ENCODE measurements at places on chromosomes 11 and 22.

DNA sequence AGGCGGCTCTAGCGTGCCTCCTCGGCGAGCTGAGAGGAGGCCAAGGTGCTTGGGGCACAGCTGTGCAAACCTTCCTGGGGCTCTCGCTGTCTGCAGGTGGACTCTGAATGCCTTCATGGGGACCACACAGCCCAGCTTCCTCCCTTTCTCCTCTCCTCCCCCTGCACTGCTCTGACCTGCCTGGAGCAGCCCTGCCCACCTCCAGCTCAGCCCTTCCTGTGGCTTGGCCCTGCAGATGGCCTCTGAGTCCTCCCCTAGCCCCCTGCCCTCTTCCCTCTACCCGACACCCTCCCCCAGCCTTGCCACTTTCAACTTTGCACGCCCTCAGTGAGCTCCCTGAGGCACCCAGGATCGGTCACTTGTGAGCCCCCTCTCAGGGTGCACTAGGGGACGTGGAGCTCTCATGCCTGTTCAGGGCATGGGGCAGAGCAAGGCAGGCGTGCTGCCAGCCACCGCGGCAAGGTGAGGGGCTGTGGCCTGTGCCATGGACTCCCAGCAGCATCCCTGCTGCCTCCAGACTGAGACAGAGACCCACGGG lies 31.4 kb downstream of the PPM1F start:
- no peak for DNase-seq

GRCh38 chr11:127003260-127003981 lies 2.9 kb upstream of the KIRREL3 start:
- DNase-seq = peak; percentile 71

- DNase-seq = no peak
Observed at GRCh38 chr22:20389288-20389687, 4.7 kb upstream of the ZNF74 start.

GRCh38 chr22:35556666-35557065 lies 16.0 kb downstream of the RASD2 start:
- DNase-seq = peak; percentile 25

DNA sequence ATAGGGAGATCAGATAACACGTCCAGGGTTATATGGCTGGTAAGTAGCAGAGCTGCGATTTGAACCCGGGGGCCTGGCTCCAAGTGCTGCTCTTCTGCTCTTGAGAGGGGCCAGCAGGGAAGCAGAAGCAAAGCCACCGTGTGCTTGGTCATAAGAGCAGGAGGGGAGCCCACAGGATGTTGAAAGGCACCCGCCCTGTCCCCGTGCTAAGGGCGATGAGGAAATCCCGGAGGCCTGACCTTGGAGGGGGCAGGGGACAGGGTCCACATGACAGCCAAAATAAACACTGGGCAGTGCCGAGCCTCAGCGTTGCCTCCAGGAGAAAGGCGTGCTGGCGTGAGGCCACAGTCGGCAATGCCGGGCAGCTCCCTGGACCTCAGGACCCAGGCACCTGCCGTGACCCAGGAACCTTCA lies 28.8 kb downstream of the TOM1 start:
- DNase-seq = no peak

- DNase-seq = no peak
Observed at GRCh38 chr11:115081972-115082371, 403.6 kb downstream of the NXPE2 start.

GRCh38 chr22:27454807-27455450 lies 346.6 kb downstream of the MN1 start:
- peak; percentile 70 for DNase-seq

DNA sequence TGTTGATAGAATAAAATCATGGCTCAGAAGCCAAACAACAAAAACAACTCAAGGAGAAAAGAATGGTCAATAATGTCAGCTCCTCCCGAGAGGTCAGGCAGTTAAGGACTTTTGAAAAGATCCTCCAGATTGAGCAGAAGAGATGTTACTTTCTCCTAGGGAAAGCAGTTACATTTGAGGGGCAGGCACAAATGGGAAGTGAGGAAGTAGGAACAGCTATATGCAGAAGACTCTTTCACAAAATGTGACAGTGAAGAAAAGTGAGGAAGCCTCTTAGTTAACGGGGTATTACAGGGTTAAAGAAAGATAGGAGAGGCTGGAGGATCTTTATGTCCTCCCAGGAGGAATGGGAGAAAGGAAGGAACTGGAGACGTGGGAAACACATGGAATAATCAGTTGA lies 3.4 kb downstream of the DCHS1 start:
- no peak for DNase-seq

DNA sequence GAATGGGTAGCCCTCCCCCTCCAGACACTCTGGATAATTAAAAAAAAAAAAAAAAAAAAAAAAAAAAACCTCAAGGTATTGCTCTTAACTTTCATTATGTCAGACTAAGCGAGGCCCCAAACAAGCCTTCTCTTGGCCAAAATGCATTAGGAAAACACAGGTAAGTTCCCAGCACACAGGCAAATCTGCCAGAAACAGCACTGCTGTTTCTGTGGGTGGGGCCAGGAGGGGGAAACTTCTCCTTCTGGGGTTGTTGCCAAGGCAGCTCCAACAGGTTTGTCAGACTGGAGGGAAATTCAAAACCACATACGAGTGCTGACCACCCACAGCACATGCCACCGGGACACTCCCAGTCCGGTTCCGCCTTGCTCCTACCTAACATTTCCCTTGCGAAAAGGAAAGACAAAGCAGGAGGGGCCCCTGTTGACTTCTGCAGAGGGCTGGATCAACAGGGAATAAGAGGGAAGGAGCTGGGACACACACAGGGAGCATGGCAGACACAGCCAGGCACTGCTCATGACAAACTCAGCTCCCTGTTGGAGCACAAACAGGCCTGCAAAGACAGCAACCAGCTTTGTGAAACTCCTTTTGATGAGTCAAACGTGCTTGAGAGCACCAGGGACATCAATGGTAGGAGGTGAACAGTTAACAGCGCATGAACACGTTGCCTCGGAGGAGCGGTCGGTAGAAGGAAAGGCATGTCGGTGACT lies 55.0 kb downstream of the MYH9 start:
- peak; percentile 84 for DNase-seq

- peak; percentile 82 for DNase-seq
Observed at GRCh38 chr11:102986815-102987214, 31.3 kb upstream of the MMP13 start.

DNA sequence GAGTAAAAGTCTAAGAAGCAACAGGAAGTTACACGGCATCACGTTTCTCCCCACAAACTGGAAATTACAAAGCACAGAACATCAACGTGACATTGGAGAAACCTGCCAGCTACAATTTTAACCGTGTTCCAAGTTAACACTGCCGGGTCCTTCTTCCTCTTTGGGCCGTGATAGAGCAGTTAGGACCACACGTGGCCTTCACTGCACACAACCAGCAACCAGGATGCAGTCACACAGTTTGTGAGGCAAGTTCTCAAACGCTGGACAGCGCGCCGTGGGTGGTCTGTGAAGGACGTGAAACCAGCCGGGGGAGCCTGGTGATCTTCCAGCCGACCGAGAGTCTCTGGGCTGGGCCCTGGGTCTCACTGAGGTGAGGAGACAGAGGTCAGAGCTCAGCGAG lies 14.6 kb downstream of the C11orf21 start:
- no peak for DNase-seq

DNA sequence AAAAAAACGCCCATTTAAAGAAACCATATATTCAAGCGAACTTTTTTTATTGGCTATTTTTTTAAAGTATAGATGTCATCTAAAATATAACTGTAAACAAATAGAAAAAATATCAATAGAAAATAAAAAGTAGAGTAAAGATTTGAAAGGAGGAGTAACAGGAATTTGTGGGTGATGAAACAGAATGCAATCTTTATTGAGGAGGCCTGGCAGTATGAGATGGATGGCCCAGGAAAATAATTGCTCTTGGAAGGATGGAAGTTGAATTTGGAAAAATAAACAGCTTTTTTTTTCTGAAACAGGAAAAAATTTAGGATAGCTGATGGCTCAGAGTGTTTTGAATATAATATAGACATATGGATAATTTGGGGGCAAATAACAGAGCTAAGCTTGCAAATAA lies 219.0 kb downstream of the CASP12 start:
- no peak for DNase-seq

GRCh38 chr22:17007852-17008731 lies at the start of gene GAB4:
GAB4 (minus strand) TSS chr22:17008222; CDS start chr22:17008114, 108 bp downstream.
- DNase-seq = no peak

DNA sequence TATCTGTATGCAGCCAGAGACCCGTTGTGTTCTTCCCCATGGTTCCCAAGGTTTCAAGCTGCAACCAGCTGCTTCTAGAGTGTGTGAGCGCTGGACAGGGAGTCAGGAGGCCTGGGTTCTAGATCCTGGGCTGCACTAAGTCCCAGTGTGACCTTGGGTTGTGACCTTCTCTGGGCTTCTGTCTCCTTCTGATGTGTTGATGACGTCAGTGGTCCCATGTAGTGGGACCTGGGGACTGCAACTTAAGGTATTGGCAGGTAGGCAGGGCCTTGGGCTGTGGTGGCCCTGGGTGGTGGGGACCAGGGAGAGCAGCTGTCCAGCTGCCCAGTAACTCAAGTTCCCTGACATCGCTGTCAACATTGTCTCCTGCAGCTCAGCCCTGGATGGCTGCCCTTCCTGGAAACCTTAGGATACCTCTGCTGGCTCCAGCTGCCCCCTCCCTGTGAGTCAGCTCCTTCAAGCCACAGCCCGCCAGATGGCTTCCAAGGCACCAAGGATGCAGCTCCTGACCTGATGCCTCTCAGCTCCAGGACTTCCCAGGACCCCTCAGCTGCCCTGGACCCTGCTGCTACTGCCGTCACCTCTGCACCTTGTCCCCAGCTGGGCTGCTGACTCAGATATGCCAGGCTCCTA lies 1.3 kb upstream of the PVALB start:
- no peak for DNase-seq

- DNase-seq = no peak
Observed at GRCh38 chr22:40544758-40545157, 91.8 kb downstream of the MRTFA start.

- DNase-seq = no peak
Observed at GRCh38 chr11:101008961-101009689, 120.5 kb downstream of the PGR start.

DNA sequence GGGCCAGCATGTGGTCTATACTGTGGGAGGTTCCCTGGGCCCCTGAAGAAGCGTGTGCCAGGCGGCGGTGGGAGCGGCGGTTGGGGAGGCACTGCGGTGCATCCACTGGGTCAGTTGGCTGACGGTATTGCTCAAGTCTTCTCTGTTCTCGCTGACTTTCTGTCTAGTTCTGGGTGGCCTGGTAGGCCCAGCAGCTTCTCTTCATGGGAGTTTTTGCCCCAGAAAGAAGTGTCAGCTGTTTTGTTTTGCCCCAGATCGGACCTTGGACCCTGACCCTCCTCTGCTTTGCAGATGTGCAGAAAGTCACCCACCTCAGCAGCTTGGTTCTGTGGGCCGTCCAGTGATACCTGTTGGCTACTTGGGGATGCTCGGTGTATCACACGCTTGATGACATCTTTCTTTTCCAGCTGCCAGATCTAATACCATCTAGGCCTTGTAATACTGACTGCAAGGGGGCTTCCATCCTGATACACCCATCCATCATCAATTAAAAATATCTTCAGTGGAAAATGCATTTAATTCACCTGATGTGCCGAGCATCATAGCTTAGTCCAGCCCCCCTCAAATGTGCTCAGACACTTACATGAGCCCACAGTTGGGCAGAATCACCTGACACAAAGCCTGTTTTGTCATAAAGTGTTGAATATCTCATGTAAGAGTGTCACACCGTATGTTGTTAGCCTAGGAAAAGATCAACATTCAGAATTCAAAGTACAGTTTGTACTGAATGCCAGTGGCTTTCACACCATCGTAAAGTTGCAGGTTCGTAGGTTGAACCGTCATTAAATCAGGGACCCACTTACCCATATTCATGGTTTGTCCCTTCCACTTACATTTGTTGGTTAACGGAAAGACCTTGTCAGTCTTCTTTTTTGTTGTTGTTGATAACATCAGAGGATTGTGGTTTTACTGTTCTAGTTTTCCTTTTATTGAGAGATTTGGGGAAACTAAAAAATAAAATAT lies 13.9 kb downstream of the ZBED4 start:
- no peak for DNase-seq

GRCh38 chr11:67317888-67318555 lies 14.7 kb downstream of the SSH3 start:
- no peak for DNase-seq

GRCh38 chr11:125192183-125192582 lies 27.6 kb downstream of the PKNOX2 start:
- DNase-seq = no peak

- DNase-seq = peak; percentile 30
Observed at GRCh38 chr11:62601122-62601371, 618 bp downstream of the MTA2 start.

DNA sequence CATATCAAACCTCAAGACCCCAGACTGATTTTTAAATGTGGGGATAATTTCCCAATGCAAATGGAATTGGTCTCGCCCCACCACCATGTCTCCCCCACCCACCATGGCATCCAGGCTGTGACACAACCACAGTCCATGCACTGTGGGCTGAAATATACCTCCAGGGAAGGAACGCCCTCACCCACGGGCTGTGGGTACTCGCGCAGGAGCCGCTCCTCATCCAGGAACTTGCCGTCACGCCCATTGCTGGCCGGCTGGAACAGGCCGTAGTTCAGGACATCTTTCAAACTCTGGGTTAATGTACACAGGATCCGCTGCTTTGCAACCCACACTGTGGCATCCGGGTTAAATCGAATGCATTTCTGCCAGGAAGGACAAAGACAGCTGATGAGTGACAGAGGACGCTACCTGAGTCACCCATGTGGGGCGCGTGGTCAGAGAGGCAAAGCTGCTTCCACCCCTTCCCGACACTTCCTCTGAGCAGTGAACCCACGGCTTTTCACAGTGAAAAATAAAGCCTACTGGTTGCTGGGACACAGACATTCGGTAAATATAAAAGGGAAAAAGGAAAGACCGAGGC lies 133.6 kb downstream of the SHANK2 start:
- DNase-seq = no peak

DNA sequence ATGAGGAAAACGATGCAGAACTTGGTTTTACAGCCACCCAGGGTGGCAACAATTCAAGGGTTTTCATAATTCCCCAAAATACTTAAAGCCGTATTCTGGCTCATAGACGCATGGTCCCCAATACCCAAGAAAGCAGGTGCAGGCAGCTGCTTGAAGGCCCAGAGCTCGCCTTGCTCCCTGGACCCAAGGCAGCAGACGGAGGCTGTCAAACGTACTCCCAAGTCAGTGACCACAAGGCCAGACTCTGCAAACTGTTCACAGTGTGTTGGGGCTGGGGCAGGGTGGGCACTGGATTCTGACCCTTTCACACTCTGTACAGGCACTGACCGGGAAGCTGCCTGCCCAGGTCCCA lies 21.5 kb downstream of the TMEM184B start:
- DNase-seq = no peak

DNA sequence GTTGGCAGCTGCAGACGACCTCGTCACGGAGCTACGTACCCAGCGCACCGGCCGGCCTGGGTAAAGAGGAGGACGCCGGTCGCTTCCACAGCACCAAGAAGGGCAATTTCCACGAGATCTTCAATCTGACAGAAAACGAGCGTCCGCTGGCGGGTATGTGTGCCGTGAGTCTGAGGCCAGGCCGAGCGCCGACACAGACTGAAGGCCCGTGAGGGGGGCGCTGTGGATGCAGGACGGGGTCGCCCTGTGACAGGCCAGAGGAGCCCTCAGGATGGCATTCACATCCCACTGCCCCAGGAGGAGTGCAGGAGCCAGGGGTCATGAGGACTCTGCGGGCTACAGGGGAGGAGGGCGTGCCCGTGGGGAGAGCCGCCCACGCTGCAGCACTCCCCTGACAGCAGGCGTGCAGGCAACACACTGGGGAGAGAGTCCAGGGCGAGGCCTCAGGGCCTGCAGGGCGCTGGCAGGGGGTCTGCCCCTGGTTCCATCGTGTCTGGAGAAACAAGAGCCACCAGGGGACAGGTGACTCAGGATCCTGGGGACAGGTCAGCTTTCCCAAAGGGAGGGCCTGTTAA lies 53.6 kb downstream of the GRAMD4 start:
- no peak for DNase-seq

Data from fibroblast of skin of right biceps (primary cell).